ENCODE measurements at places on chromosomes 7 and 10. TPM values are rescaled to one million over a fixed set of nuclear protein-coding genes. Genes with fewer than 3 reads are reported as not detected.

- no peak for DNase-seq
Measured at GRCh38 chr10:45091968-45092367, 91.2 kb downstream of the ZNF22 start.

DNA sequence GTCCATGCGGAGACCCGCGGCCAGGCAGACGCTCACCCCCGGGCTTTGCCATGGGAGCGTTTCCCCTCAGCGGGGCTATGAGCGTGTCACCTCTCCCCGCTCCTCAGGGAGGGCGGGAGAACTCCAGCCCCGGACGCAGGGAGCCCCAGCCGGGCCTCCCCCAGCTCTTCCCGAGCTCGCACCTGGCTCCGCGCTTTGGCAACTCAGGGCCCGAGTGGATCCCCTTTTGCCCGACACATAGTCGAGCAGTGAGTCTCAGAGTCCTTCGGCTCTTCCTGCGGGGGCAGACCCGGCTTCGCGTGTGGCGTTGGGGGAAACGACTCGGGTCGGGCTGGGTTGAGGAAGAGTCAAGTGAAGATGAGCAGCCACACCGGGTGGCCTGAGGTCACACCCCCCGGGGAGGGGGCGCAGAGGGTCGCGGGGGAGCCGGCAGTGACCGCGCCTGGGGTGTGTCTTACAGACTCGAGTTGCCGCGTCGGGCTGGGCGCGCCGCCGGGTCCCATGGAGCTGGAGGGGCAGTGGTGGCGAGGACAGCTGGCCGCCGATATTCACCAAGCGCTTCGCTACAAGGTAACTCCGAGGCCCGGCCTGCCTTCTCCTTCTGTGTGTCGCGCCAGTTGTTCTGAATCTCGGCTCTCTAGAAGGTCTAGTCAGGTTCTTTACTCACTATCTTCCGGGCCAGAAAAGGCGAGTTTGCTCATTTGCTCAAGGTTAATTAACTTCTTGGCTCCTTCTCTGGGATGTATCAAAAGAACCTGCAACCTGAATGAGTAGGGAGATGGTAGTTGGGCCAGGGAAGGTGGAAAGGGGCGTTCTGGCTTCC, 721 bp downstream of the CCNJ start:
- DNase-seq = no peak

Gene SLC18A2
- 11.5 TPM for total RNA-seq

- no peak for DNase-seq
Measured at GRCh38 chr7:30178748-30179436, 44.1 kb downstream of the MTURN start.

- DNase-seq = no peak
Measured at GRCh38 chr10:61076572-61077114, 132.7 kb upstream of the RHOBTB1 start.

- DNase-seq = no peak
Measured at GRCh38 chr7:158568974-158569857, 18.4 kb downstream of the PTPRN2 start.

DNA sequence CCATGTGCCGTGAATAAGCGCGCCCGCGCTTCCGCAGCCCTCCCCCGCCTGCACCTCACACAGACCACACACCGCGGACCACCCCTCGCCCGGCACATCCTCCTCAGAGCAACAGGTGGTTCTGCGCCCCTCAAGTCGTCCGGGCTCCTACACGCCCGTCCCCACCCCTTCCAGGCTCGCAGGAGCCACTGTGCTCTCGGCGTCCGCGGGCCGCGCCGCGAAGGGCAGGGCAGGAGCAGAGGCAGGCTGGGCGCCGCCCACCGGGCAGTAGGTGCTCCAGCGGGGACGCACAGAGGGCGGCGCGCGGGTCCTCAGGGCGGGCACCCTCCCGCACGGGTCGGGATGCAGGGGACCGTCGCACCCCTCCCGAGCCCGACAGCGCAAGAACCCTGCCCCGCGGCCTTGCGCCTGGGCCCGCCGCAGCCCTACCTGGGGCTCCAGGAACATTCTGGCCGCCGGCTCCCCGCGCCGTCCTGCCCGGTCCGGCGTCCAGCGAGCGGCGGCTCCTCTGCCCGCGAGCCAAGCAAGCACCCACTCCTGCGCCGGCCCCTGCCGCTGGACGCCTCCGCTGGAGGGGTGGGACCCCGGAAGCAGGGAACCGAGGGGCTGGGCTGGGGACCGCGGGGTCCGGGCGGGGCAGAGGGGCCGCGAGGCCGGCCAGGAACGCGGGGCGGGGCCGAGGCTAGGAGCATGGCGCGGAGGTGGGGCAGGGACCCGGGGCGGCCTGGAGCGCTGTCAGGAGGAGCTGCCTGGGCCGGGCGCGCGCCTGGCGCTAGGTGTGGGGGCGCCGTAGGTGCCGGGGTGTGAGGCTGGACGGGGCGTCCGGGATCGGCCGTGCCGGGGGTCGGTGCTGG, 37.4 kb downstream of the RASGEF1A start:
- DNase-seq = no peak

GRCh38 chr7:132276976-132277725, 299.1 kb downstream of the PLXNA4 start:
- DNase-seq = no peak

- DNase-seq = no peak
Measured at GRCh38 chr10:49367600-49367999, 28.3 kb downstream of the DRGX start.

- no peak for DNase-seq
Measured at GRCh38 chr7:50783801-50784507, 1.3 kb upstream of the GRB10 start.

DNA sequence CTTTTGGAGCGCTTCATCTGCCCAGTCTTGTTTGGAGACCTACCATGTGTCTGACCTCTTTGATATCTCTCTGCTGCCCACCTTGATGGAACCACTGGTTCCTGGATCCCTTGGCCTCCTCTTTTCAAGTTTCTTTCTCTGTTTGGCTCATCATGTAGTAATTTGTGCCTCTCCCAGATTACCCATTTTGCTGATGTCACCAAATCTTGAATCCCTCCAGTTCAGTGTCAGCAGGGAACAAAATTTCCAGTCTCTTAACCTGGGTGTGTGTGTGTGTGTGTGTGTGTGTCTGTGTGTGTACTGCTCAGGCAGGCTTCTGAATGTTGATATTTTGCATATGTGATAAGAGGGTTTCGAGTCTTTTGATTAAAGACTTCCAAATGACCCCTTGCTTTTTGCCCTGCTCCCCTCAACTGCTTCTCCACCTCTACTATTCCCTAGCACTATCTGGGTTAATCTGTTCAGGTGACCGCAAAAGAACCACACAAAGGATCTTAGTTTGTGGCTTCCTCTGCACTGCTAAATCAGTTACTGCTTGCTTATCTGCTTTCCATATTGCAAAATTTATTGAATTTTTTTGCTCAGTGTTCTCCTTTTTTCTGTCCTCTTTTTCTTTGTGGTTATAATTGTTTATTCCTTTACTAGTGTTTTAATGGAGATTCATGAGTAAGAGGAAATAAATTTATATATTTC, 25.7 kb downstream of the MYO3A start:
- no peak for DNase-seq

Gene CLCN1
- not detected for total RNA-seq

Gene CASP7
- 13.8 TPM for total RNA-seq

DNA sequence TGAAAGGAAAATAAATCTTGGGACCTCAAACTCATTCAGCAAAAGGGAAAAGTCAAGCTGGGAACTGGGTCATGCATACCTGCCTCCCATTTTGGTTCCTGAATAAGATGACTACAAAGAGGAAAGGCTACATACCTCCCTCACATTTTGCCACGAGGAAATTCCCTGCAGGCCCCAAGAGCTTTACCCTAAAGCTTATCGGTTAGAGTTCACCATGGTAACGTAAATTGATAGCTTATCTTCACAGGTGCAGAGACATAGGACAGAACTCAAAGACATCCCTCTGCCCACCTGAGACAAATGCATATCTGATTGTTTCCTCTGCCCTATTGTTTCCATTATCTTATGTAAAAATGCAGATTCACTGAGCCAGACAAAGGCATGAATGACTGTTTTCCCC, 31.5 kb upstream of the GRB10 start:
- no peak for DNase-seq

Gene PRLHR
- 23.1 TPM for total RNA-seq

Gene CTAGE8
- total RNA-seq = 0.98 TPM

GRCh38 chr7:148630078-148630477, 39.5 kb downstream of the C7orf33 start:
- DNase-seq = no peak

Gene VAX1
- not detected for total RNA-seq

- no peak for DNase-seq
Measured at GRCh38 chr7:17422966-17423365, 124.5 kb downstream of the AHR start.

DNA sequence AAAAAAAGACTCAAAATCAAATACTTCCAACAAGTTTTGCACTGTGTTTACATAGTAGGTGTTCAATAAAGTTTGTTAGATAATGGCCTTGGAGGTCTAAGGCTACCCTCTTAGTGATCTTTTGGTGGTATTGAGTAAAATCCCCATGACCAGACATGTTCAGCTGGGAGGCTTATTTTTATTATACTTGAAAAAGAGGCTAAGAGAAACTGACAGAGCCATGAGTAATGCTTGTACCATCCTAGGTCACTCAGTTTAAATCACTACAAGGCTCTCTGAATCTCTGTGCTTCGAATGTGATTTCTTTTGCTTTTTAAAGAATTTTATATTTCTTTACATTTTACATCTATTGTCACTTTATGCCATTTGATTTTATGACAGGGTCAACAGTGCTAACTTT, 90.5 kb downstream of the TWIST1 start:
- no peak for DNase-seq

DNA sequence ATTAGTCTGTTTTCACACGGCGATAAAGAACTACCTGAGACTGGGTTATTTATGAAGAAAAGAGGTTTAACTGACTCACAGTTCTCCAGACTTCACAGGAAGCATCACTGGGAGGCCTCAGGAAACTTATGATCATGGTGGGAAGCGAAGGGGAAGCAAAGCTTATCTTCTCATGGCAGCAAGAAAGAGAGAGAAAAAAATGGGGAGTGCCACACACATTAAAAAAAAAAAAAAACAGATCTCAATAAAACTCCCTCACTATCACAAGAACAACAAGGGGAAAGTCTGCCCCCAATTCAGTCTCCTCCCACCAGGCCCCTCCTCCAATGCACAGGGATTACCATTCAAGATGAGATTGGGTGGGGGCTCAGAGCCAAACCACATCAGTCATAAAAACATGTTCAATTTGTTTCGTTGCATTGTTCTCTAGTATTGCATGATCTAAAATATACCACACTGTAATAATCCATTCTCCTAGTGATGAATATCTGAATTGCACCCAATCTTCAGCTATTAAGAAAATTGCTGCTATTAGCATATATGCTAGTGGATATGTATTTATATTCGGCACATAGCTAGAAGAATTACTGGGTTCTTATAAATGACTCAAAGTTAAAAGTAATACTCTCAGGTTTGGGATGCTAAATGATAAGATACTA, 328.9 kb upstream of the KCND2 start:
- no peak for DNase-seq

Gene LLCFC1
- not detected for total RNA-seq

Gene MALRD1
- 2.0 TPM for total RNA-seq

GRCh38 chr7:115332691-115333090, 410.8 kb downstream of the MDFIC start:
- no peak for DNase-seq

GRCh38 chr7:44071726-44072363, 6.5 kb upstream of the PGAM2 start:
- no peak for DNase-seq
